CD4-positive, alpha-beta T cell treated with Interleukin-4 for 4 hours (primary cell): ENCODE measurements at places on chromosomes 1 and 21.

DNA sequence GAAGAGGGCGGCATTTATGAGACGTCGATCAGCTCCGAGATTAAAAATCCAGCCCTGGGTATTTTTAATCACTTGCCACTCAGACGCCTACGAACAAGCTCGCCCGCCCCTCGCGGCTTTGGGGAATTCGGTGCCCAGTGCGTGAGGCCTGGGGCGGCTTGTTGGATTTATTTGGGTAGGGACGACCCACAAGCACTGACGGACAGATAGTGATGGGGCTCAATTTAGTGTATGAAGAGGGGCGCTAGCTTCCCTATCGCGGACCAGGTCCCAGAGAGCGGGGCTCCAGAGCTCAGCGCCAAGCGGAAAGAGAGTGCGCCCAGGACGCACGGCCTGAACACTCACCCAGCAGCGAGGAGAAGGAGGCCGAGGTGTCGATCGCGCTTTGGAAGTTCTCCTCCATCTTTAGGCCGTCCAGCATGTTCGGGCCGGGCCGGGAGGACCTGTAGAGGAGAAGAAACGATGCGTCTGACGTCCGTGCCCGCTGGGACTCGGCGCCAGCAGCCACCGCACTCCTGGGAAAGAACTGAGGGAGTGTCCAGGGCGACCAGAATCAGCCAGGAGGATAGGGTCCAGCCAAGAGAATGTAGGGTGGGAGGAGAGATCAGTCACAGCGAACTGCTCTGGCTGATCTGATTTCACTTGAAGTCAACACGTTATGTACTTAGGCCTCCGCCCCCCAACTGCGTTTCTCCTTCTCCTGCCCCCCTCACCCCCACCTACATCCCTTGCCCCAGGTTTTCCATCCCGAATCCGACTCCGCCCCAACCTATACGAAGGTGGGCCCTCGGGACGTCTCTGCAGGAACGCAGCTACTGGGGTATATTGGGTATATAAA is 1.2 kb downstream of the LMX1A start:
- DNase-seq: no peak

- peak; percentile 53 for DNase-seq
Measured at GRCh38 chr1:84146411-84147032, 2.5 kb downstream of the PRKACB start.

DNA sequence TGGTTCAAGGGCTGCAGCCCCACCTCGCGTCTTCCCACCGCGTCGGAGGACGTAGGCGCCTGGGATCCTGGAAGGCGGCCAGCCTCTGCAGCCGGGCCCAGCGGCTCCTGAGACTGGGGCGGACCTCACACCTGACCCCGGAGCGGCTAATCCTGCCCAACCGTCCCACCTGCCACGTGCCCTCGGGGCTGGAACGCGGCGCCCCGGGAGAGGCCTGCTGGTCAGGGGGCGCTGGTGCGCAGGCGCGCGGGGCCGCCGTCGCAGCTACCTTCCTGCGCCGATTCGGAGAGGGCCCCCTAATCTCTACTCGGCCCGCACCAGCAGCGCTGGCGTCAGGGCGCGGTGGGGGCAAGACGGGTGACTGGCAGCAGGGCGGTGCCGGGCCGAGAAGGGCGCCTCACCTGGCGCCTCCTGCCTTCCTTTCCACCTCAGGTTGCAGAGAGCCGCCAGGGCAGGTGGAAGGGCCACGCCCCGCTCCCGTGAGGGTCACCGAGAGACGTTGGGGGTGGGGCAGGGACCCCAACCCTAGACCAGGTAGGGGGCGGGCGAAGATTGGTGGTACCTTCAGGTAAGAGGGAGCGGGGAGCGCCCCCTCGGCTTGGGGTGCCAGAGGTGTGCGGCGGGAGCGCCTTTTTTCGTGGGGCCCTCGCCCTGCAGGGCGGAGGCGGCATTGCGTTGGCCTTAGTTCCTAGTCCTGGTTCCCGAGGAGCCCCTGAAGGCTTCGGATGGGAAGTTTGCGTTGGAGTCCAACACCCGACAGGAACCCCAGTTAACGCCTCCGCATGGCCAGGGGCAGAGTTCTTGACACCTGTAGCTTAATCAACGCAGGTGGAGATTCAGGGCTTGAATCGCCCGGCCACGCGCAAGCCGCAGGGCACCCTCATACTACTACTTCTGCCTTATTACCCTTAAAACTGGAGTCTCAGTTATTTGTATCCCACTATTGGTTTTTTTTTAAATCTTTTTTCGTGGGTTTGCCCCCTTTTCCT is at the start of gene TDRD5:
Gene TDRD5 (plus strand): TSS at position 241 of the 989 bp plus-strand sequence. CDS start 784 bp downstream, outside the sequence.
- DNase-seq: no peak

DNA sequence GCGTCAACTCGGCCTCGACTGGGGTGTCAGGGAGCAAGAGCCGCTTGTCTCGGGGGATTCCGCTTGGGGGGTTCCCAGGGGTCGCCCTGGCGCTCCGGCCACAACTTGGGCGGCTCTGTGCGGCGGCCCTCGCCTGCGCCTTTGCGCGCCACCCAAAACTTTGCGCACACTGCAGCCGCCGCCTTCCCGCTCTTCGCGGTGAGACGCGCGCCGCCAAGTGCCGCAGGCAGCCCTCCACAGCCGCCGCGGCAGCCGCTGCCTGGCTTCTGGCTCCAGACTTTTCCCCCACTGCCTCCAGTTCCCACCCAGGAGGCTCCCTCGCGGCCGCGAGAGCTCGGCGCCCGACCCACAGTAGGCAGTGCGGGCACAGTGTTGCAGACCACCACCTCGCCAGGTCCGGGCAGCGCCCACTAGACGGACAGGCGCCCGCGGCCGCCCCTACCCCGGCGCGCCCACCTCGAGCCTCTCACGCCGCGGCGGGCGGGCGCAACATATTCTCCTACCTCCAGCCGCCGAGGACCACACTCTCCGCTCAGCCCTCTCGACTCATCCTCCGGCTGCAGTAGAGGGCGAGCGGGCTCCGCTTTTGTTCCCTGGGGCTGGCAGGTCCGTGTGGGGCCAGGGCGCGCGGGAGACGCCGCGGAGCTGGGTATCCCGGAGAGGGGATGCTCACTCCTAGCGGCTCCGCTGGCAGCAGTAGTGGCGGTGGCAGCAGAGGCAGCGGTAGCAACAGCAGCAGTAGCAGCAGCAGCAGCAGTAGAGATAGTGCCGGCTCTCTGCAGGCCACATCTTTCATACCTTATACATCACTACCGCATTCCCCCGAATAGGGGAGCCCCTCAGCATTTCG is 296.6 kb downstream of the OMA1 start:
- DNase-seq: no peak
